ENCODE measurements at places on chromosomes 3 and 15.

DNA sequence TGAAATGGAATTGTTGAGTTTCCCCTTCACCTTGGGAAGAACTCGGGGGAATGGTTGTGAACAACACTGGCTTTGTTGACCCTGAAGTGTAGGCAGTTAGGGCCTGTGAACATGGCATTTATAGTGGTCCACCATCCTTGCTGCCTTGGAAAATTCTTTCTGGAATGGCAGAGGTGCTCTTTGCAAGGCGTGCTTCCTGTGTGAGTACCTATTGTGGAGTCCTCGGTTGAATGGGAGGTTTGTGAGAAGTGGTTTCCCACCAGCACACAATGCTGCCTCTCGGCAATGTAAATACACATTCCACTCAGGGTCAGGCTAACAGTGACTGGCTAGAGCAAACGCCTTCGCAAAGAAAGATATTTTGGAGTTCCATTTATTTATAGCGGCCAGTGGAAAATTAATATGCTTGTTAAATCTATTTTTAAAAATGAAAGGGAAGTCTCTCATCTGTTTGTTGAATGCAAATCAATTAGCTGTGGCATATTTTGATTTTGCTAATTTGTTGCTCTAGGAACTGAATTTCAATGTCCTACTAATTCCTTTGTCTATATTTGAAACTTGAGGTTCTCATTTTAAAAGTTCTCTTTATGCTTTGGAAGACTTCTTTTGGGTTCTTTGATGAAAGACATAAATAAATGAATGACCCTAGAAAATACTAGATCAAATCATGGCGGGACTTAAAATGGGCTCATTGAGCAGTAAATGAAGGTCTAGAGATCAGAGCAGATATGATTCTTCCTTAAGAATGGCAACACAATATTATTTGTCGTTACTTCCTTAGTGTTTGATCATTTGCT is 59.5 kb downstream of the FNDC3B start:
- peak; percentile 12 for DNase-seq

GRCh38 chr3:182464513-182465145 is 328.7 kb upstream of the ATP11B start:
- DNase-seq, result no peak

- no peak for DNase-seq
These were observed 156.4 kb downstream of the TP63 start for GRCh38 chr3:189787632-189788031.

- DNase-seq, result no peak
These were observed 9.7 kb upstream of the NCKIPSD start for GRCh38 chr3:48695393-48695753.

- no peak for DNase-seq
These were observed 22.6 kb upstream of the FILIP1L start for GRCh38 chr3:100136921-100137320.

DNA sequence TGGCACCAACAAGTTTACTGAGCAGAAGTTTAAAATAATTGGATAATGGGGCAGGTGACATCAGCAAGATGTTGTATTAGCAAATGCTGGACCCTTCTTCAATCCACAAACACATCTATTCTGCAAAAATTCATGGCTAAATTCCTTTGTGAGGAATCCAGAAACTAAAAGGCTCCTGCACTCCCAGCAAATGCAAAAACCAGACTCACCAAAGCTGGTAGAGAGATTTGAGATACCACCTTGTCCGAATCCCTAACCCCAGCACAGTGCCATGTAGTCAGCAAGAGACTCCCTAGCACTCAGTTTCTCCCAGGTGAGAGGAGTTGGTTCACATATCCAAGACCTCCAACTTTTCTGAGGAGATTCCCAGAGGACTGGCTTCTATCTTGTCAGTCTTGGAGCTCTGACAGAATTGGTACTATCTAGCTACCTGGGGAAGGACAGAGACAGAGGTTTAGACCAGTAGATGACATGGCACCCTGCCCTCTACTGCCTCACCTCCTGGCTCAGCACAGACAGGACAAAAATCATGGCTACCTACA is 21.8 kb downstream of the GREM1 start:
- no peak for DNase-seq
